Hepatic stellate cell (primary cell): ENCODE measurements at places on chromosomes 13 and 19.
A peak's percentile ranks its signal among the peaks of the same experiment; 100 is the strongest.

- no peak for DNase-seq
These were observed 11.5 kb upstream of the WBP4 start for GRCh38 chr13:41049480-41050440.

- no peak for DNase-seq
These were observed 848.5 kb downstream of the DACH1 start for GRCh38 chr13:71018544-71018943.

GRCh38 chr13:105906746-105907145 is 628.7 kb downstream of the EFNB2 start:
- DNase-seq: no peak

GRCh38 chr13:30720172-30720869 is 15.0 kb upstream of the ALOX5AP start:
- no peak for DNase-seq

DNA sequence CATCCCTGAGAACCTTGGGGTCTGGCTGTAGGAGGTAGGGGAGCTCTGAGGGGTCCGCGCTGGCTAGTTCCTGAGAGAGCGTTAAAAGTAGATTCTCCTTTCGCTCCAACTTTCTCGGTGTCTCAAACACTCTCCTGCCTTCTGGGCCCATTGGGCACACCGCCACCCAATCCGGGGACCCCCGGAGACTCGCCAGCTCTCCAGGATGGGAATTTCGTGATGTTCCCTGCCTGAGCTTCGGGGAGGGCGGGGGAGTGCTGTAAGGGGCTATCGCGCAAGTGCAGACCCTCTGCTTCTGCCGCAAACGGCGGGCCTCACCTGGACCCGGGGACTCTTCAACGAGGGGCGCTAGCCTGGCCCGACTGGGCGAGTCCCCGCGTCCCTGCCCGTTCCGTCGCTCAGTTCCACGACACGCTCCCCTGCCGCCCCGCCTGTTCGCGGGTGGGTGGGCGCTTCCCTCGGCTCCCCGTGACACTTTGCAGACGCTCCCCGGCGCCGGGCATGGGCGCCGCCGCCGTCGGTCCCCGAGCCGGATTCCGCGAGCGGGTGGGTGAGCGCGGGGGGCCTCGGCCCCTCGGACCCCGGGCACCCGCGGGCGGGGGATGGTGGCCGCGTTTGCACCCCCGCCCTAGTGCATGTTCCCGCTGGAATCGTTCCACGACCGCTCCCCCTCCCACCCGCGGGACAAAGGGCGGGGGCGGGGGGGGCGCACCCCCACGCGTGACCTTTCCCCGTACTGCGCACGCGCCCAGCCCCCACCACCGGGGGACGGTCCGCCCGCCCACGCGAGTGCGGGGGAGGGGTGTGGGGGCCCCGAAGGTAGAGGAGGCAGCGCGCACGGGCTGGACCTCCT is at the start of gene CCDC106:
Gene CCDC106 (plus strand): TSS at position 481 of the 853 bp plus-strand sequence. CDS start 835 bp downstream, outside the sequence.
- peak; percentile 77 for DNase-seq

DNA sequence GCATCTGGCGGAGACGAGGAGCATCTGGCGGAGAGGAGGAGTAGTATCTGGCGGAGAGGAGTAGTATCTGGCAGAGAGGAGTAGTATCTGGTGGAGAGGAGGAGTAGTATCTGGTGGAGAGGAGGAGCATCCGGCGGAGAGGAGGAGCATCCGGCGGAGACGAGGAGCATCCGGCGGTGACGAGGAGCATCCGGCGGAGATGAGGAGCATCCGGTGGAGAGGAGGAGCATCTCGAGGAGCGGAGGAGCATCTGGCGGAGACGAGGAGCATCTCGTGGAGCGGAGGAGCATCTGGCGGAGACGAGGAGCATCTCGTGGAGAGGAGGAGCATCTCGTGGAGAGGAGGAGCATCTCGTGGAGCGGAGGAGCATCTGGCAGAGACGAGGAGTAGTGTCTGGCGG is 18.6 kb downstream of the C13orf46 start:
- DNase-seq: no peak

DNA sequence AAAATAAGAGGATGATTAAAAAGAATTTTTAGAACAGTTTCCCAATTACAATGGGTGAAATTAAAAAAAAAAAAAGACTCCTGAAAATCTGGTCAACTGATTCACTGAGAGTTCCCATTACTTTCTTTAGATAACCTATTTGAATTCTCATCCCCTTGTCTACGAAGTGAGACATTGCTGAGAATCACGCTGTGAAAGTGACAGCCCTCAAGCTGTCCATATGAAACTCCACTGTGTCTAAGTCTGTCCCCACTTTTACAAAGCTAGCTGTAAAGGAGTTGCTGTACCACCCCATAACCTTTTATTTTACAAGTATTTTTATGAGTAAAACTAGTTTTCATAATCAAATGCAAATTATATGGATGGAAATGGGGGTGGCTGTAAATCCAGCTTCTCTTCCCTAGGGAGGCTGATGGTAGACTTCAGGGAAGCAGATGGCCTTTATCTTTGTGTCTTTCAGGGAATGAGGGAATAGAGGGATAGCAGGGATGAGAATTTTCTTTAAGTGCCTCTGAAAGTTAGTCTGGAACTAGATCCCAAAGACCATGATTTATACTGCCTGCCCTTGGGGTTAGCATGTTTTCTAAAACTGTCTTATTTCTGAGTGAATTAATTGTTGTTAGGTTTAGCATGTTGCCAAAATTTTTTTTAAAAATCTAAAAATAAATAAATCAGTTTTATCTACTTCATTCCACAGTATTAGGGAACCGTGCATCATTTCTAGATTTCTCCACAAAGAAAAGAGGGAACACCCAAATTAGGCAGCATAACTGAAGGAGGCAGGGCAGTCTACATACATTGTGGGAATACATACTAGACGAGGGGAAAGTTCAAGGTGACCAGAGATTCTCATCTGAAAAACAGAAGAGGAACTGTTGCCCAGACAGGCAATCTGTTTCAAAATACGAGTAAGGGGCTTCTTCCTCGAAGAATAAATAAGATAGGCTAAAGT is 1219.1 kb downstream of the UQCRFS1 start:
- no peak for DNase-seq

GRCh38 chr13:32228330-32229041 is 86.7 kb downstream of the ZAR1L start:
- DNase-seq: peak; percentile 21

DNA sequence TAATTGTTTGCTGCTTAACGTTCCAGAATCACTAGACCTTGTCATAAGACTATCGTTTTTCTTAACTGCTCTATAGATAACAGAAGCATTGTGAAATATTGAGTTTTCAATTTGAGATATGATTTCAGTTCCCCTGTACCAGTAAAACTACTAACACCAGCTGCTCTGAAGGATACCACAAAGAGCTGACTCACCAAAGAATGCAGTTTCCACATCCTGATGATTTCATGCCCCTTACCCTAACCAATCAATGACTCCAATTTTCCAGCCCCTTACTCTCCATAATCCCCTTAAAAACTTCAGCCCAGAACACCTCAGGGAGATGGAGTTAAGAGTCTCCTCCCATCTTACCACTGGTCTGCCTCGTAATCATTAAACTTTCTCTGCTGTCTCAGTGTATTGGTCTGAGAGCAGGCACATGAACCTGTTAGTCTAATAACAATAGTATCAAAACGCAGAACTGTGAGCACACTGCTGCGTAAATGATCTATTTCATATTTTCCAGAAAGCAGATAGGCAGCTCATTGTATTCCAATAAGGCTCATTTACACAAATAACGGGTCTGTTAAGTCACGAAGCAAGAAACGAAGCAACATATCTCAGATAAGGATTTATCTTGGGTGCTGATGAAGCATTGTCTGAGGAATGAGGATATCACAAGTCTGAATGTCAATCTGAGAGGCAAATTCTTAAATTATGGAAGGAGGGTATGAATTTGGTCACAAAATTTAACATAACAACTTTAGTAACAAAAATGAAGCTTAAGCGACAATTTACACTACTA is 14.1 kb upstream of the CCNA1 start:
- no peak for DNase-seq

DNA sequence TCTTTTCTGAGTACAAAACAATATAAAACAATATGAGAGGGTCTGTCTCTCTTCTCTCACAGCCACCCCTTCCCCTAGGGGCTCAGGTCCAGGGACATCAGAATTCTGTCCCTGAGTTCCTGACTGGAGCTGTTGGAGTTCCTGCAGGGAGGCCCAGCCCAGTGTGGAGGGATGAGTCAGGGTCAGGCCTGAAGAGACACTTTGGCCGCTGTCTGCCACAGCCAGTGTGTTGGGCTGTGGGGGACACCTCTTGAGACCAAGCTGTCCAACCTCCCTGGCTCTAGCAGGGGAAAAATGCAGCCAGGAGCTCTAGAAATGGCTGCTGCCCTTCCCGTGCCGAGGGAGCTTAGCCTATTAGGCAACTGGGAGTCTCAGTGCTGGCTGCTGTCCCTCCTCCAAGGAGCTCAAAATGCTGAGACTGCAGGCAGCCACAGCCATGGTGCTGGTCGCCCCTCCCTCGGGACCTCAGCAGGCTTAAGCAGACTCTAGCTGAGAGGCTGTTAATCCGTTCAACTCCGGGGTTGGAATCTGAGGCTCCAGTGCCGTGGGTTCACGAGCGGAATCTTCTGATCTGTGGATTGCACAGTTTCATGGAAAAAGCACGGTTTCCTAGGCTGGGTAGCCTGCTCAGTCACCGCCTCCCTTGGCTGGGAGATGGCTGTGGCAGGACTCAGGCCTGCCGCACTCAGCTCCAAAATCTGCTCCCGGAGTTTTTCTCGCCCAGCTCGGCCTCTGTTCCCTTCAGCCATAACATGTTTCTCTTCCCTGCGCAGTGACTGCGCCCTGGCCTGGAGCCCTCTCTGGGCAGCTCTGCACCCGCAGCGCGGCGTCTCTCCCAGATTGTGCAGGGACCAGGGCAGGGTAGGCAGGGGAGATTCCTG is 3.8 kb upstream of the ZNF626 start:
- peak; percentile 3 for DNase-seq
